Brain microvascular endothelial cell (primary cell): ENCODE measurements at places on chromosomes 1 and 21.

DNA sequence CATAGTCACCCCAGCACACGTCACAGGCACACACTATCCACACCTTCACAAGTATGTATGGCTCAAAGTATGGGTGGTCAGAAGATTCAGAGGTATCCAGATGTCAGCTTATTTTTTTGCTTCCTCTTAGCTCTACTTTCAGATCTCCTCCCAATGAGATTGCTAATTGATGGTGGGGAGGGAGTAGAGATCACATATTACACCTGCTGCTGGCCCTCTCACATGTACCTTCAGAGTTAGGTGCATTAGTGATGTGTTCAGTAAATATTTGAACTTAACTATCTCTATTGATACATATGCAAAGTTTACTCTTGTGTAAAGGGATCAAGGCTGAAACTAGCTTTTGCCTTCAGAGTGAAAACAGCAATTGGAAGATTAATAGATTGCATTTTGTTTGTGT, 262.6 kb downstream of the PCP4 start:
- no peak for DNase-seq

GRCh38 chr21:42670884-42671283, 17.5 kb downstream of the PDE9A start:
- DNase-seq: no peak

DNA sequence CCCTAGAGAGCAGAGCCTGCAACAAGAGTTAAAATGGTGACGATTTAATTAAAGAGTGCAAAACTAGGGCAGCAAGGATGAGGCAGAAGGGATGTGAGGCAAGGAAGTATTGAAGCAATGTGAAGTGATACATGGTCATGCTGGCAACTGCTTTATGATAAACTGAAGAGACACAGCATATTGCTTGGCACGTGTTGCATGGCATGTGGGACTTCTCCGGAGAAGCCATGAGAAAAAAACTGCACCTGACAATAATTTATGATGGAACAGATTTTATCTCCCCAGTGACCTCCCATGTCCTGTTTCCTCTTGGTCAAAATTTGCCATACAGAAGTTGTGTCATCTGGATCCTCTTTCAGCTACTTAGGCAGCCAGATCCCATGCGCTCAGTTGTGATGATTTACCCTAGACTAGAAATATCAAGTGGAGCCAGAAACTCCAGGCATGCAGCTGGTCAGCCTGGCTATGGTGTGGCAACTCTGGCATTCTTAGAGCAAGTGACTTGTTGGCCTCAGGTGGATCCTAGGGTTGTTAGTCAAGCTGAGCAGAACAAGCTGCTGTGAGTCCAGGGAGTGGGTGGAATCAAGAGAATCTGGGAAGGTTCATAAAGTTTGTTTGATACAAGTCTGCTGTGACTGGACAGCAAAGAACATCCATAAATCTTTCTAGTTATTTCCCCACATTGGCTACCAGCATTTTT, 611.4 kb upstream of the USP24 start:
- no peak for DNase-seq

DNA sequence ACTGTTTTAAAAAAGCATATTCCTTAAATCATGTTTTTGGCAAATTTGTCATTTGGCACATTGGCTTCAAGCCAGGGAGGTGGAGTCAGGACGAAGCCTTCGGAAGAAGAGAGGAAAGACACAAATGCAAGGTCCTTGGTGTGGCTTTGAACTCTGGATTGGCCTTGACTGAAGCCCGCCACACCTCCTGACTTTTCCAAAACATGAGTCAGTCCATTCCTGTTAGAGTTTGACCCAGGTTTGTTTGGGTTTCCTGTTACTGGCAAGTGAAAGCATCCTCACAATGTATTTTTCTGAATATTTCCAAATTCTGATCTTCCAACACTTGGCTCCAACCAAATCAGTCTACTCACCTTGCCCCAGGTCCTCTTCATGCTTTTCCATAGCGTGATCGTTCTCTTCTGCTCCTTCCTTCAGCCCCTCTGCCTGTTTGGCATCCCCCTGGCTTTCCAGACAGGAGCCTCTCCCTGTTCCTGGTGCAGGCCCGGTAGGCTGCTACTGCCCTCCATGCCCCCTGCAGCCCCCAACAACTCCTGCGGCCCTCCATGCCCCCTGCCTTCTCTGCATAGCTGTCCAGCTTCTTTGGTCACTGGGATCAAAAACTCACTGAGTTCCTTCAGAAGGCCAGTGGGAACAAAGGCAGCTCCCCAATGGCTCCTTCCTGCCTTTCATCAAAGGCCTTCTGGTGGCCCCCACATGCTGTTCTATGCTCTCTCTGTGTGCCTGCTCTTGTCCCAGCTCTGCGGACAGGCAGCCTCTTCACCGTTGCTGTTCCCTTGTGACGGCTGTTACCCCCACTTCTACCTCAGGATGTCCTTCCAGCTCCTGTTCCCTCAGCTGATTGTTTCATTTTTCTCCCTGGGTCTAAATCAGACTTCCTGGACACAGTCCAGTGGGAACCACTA, 30.4 kb upstream of the SLC30A1 start:
- DNase-seq: no peak

GRCh38 chr21:42160111-42160721, 58.7 kb upstream of the ABCG1 start:
- no peak for DNase-seq

GRCh38 chr1:212110617-212111016, 75.1 kb downstream of the DTL start:
- DNase-seq: no peak

DNA sequence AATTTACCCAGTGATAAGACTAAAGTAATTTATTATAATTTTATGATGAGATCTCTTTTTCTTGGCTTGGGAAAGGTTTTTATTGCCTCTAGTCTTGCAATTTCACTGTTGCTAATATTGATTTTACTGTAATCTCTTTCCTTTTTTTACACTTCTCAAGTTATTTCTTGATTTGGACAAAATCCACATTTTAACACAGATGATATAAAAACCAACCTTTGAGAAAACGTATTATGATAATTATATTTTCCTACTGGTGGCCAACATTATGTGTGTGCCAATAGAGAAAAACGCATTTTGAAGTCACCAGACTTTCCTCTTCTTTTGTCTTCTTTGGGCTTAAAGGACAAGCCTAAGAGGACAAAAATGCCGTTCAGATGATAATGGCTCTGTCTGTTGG, 314.9 kb downstream of the PRDM2 start:
- DNase-seq: no peak
